ENCODE measurements at places on chromosomes 11 and 22.

DNA sequence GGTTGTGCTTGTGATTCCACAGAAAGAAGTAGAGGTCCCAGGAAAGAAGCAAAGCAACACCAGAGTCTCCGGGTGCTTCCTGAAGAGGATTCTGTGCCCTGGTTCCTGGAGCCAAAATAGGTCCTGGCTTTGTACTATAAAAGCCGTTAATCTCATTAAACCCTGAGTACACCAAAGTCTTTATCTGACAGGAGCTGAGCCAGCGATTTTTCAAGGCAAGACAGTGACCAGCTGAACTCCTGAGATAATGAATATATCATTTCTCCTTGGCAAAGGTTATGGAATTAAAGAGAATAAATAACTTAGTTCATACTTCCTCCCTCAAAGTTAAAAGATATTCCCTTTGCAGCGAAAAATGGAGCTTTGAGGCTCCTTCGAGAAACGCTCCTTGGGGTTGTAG lies 5.2 kb downstream of the TMEM138 start:
- DNase-seq: no peak

- no peak for DNase-seq
Measured at GRCh38 chr11:2839395-2839943, 46.1 kb downstream of the CDKN1C start.

DNA sequence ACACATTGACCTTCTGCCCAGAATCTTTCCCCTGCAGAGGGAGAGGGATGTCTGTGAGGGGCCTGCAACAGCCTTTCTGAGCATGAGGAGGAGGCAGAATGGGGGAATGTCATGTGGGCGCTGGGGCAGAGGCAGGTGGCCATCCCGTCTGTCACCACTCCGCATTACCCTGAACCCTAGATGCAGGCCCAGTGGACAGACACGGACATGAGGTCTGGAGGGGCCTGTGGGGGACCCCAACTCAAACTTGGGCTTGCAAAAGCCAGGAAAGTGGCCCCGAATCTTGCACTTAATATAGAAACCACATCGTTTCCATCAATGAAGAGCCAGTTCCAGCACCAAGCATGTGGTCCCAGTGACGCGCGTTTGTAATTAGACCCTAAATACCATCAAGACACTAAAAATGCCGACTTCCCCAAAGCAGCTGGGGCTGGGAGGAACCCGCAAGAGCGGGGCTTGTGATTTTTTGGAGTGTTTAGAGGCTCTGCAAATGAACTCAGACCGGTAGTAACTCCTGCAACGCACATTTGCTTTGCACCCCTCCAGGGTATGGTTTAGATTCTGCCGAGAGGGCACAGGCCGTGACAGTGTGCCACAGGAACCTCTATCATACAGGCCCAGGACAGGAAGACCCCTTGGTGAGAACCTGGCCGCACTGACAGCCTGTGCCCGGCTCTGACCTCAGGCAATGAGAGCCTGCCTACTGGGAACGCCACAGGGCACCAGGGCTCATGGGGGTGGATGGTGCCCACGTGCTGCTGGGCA lies 109.3 kb downstream of the CTTN start:
- no peak for DNase-seq

DNA sequence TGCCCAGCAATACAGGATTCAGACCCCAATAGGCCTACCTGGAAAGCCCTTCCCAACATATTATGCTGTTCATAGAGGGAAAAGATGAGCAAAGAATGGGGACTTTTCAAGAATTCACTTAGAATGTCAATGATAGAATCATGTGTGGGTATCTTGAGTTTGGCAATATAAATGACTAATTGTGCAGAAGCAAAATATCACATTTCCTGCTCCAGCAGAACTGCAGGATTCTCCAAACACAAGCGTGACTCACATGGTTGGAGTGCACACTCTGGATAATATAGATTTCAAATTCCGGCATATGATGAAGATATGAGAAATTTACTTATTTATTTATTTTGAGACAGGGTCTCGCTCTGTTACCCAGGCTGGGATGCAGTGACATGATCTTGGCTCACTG lies 12.5 kb upstream of the APOL5 start:
- DNase-seq: no peak

GRCh38 chr11:120195601-120196320 lies 15.1 kb upstream of the OAF start:
- DNase-seq: no peak

- no peak for DNase-seq
Measured at GRCh38 chr11:130442737-130443136, 5.7 kb upstream of the ADAMTS15 start.

GRCh38 chr11:62664405-62665074 lies 470 bp downstream of the C11orf98 start:
- DNase-seq: peak; percentile 38

DNA sequence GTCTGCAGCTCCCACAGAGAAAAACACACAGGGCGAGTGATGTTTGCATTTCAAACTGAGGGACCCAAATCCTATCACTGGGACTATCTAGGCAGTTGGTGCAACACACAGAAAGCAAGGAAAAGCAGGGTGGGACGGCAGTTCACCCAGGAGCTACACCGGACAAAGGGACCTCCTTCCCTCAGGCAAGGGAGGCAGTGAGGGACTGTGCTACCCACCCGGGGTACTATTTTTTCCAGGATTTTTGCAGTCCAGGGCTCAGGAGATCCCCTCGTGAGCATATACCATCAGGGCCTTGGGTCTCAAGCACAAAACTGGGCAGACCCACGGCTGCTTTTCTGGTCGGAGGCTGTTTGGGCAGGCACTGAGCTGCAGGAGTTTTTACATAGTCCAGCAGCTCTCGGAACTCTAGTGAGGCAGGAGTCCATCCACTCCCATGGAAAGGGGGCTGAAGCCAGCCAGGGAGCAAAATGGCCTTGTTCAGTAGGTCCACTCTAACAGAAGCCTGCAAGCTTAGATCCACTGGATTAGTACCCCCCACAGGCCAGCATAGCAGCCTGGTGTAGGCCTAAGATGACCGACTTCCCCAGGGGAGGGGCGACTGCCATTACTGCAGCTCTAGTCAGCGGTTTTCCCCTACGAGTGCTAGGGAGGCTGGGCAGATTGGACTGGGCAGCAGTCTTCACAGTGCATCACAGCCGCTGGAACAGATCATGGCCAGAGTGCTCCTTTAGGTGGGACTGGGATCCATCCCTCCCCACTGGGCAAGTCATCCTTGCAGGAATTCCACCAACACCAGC lies 28.2 kb downstream of the CARD18 start:
- DNase-seq: no peak

DNA sequence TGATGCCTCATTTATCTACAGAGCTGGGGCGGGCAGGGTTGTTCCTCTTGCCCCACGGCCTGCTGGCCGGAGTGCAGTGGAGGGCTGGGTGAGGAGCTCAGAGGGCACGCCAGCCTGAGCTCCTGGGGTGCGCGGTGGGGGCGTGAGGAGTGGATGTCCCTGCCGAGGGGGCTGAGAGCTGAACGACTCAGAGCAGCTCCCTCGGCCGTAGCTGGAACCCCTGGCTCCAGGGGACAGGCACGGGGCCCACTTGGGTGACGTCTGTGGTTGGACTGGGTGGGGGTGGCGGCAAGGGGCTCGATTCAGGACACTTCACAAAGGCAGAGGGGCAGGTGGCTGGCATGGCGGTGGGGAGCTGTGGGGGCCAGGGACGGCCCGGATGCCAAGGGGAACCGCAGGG lies 62.4 kb downstream of the TRMU start:
- no peak for DNase-seq

DNA sequence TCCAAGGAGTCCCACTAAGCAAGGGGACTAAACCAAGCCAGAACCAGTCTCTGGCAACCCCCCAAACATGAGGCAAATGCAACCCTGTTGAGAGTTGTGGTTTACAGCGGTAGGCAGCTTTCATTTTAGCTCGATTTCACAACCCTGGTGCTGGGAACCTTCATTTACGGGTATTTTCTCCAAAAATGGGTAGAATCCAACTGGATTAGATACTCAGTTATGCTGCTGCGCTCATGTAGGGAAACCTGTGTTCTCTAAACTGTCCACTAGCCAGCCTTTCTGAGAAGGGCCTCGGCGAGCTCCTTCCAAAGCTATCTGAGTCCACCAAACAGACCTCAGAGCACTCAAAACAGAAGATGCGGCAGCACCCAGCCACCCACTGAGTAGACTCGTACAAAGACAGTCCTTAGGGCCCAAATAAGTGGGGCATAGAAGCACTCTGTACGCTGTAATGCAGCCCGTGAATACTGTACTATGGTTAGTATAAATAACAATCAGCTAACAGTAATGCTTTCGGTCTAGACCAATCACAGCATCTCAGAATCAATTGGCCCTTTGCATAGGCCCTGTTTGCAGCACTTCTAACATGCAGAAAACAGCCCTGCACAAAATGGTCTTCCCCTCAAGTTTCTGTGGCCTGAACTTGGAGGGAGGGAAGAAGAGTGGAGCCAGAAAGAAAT lies 104.7 kb downstream of the ETS1 start:
- no peak for DNase-seq

- DNase-seq: no peak
Measured at GRCh38 chr11:124874571-124875255, 9.5 kb downstream of the ROBO3 start.

- DNase-seq: no peak
Measured at GRCh38 chr11:1906181-1906580, 13.3 kb upstream of the TNNT3 start.

DNA sequence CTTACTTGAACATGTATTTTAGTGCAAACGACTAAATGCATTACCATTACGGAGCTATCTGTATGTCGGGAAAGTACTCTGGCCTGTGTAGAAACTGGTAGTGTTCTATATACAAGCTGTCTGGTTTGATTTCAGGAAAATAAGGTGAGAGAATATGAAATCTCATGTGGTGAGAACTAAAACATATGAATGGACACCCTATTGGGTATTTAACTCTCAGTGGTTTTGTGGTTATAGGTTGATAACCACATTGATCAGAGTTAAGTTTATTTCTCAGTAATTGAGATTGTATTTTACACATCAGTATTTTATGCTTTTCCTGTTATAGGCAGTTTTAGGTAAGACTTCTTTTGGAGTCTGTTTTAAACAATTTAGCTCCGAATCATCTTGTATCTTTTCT lies 10.4 kb downstream of the ANO5 start:
- DNase-seq: no peak

GRCh38 chr11:121418625-121419114 lies 33.4 kb upstream of the SORL1 start:
- DNase-seq: peak; percentile 30

DNA sequence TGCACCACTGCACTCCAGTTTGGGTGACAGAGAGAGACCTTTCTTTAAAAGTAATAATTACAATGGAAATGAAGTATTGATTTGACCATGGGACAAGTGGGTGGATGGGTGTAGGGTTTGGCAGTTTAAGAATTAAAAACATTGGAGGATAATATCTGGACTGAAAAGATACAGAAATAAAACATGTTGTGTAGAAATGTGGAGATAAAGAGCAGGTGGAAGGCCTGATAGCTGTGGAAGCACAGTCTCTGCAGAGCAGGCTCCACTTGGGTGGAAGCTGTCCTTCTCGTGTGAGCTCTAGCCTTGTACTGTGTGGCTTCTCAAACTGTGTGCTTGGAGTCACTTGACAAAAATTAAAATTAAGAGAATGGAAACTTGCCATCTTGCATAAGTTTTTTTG lies 25.6 kb downstream of the APLP2 start:
- DNase-seq: no peak

DNA sequence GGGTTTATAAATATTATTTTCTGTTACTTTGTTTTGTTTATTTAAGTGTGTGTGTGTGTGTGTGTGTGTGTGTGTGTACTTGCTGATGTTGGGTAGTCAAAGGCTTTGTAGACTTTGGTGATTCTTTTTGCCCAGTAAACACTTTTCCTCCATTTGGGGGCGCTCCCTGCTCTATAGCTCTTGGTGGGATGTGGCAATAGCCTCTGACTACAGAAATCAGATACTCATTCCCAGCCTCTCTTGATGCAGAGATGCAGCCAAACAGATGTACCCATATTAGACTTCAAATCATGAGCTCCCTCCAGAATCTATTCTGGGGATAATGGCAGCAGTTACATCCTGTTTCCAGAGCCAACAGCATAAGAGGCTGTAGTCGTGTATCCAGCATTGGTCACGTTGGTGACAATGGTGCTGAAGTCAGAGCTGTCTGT lies 33.4 kb upstream of the APOL5 start:
- DNase-seq: no peak

DNA sequence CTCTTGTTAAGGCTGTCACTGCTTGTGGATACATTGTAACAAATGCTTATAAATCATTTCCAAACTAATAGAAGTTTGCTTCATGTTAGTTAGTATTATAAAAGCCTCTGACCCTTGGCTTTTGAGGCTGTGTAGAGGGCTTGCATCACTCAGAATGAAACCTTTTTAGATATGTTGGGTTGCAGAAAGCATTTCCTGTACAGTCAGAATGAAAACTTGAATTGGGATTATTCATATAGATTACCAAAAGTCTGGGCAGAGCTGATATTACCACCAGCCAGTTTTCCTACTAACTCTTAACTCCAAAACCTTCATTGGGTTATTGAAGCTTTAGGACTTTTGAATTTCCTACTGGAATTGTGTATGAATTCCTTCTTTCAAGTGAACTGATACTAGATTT lies 12.0 kb downstream of the KMT2A start:
- no peak for DNase-seq

GRCh38 chr11:25535467-25536272 lies 796.3 kb upstream of the ANO3 start:
- DNase-seq: no peak

- no peak for DNase-seq
Measured at GRCh38 chr11:456533-456932, 6.5 kb downstream of the PTDSS2 start.

DNA sequence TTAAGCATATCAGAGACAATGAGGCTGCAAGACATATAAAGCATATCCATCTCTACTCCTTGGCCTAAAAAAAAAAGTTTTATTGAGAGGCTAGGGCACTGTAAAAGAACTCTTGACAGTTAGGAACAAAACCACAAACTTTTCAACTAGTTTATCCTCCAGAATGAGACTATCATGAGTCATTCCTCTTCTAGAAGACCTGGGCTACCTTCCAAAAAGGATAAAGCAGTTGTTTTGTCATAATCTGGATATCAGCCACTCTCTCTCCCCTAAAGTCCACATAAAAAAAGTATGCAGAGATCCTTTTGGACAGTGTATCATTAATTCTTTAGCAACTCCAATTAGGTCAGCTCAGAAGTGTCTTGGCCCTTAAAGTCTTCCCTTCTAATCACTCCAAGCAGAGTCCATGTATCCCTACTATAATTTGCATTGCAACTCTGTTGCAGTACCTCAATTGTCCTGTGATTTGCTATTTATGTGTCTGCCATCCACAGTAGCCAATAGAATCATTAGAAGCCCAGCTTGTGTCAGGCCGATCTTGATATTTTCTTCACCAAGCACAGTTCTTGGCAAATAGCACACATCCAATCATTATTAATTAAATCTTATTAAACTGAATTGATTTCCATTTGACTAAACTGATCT lies 10.4 kb downstream of the OR51T1 start:
- no peak for DNase-seq

Data from activated CD4-positive, alpha-beta T cell treated with anti-CD3 and anti-CD28 coated beads, Interleukin-2, amount 50 U/mL, for 4 hours (primary cell).